ENCODE measurements at places on chromosomes 7 and 10.

GRCh38 chr7:125675169-125675568, 745.5 kb upstream of the POT1 start:
- DNase-seq: no peak

GRCh38 chr10:52780391-52781155, 8.0 kb upstream of the MBL2 start:
- DNase-seq: no peak

GRCh38 chr7:43517464-43517863, 65.4 kb upstream of the STK17A start:
- DNase-seq: no peak

- no peak for DNase-seq
These were observed 608.1 kb downstream of the TYW1 start for GRCh38 chr7:67604461-67605386.

GRCh38 chr10:52213321-52213752, 100.7 kb upstream of the DKK1 start:
- no peak for DNase-seq

DNA sequence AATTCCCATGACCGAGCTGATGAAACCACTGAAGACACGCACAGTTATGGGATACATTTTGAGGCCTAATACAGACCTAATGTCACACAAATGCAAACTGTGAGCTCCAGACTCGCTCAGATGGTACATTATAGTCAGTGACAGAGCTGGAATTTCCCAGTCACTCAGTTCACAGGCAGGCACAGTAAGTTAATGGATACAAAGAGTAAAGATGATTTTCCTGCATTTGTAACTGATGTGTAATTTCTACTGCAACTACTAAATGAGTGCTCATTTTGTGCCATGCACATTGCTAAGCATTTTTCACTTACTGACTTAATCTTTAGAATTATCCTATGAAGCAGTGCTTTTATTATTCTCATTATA, 56.5 kb downstream of the ENO4 start:
- no peak for DNase-seq

DNA sequence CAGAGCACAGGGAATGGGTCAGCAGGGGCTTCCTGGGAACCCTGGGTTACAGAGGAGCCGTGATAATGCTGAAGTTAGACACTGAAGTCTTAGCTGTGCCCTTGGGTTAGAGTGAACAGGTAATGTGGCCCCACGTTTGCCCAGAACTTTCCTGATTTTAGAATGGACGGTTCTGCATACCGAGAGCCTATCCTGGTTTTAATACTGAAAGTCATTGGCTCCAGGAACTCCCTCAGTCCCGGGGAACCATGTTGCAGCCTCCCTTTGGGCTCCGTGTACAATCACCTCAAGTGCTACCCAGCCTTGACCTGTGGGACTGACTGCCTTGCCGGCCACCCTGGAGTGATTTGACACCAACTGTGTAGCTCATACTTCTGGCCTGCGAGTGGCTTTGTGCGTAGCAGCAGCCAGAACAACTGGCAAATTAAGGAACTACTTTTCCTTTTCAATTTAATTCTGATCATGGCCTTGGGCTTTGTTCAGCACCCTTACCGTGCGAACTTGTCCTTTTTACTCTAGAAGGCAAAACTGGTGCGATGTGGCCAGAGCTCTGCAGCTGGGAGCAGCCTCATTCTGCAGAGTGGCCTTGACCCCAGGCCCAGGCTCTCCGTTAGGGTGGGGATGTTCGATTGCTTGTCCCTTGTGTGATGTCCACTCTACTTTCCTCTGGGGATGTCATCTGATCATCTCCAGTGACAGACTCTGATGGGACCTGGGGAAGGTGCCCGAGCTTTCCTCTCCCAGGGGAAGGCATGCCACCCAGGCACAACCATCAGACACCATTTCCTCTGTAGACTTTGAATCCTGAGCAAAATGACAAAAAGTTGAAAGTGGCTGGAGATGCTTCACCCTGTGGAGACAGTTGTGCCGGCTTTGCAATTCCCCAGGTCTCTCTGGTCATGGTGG, 265.9 kb downstream of the GLRX3 start:
- DNase-seq: no peak

GRCh38 chr7:34157137-34157536, 251.8 kb downstream of the BMPER start:
- DNase-seq: no peak

DNA sequence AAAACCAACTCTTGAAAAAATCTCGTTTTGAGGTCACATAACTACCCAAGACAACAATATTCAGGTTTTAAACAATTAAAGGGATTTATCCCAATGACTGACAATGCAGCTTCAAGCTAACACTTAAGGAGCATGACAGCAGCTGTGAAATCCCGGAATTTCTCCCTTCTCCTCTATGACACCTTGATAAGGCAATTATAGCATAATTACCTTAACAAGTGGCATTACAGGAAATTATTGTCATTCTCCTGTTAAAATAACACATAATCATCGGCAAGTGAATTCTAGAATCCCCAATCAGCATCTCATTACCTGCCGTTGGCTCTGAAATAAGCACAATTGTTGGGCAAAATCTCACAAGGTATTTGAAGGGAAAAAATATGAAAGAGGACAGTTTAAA, 417.0 kb upstream of the PFKP start:
- no peak for DNase-seq

DNA sequence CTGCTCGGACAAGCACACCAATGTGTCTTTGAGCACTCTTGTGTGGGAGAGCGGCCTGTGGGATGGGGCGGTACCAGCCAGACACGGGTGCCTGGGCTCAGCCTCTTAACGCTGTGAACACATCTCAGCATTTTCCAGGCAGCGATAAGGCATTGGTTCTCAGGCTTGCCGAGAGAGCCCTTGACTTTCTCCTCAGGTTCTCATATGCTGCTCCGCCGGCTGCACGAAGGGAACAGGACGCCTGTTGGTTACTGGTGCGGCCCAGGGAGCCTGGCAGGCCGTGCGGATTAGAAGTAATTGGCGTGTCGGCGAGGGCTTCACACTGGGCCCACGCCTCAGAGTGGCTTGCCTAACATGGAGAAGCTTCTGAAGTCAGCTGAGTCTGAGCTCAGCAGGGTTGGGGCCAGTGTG, 456.7 kb upstream of the FOXK1 start:
- DNase-seq: no peak
